ENCODE measurements at places on chromosomes 6 and 20. TPM values are rescaled to one million over a fixed set of nuclear protein-coding genes. Genes with fewer than 3 reads are reported as not detected.
A peak's percentile ranks its signal among the peaks of the same experiment; 100 is the strongest.

- peak; percentile 40 for DNase-seq
These were observed 9.3 kb upstream of the KIF25 start for GRCh38 chr6:167988154-167988495.

DNA sequence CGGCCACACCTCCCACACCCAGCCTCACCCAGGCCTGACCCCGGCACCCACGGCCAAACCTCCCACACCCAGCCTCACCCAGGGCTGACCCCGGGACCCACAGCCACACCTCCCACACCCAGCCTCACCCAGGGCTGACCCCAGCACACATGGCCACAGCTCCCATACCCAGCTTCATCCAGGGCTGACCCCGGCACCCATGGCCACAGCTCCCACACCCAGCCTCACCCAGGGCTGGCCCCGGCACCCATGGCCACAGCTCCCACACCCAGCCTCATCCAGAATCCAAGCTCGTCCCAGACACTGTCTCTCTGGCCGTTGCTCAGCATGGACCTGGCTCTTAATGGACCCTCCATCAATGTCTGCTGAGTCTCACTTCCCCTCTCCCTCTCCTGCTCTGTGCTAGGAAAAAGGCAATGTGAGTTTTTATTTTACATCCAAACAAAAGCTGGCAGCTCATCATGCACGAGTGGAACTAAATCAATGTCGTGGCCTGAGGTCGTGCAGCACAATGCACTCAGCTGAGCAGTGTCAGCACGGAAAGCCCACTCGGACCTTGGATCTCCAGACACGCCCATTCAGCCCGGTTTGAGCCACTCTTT lies 36.1 kb downstream of the NINL start:
- peak; percentile 32 for DNase-seq

DNA sequence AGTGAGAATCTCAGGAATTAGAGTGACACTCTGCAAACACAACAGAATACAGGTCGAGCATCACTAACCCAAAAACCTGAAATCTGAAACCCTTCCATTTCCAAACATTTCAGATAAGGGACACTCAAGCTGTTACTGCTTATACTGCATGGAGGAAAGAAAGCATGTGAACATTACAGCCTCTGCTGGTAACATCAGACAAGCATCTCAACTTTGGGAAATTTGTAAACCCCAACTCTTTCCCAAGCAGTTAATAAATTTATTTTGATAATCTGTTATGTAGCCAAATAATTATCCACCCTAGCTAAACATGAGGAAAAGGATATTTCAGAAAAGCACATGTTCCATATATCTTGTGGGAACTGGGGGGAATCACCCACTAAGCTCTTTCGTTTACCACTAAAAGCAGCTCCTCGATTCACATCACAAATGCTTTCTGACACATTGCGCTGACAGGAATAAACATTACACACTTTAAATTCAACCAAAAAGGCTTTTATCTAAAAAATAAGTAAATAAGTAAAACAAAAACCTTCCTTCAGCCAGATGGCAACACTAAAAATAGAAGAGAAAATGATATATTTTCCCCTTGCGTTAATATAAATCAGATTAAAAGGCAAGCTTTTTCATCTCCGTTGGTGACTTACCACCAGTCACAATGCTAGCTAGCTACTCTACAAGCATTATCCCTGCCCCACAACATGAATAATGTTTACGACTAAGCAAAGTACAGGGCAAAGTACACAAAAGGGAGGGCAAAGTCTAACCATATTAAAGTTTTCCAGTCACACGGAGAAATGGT lies 120.8 kb downstream of the MAP7 start:
- no peak for DNase-seq

GRCh38 chr6:52407467-52407866 lies 12.7 kb upstream of the EFHC1 start:
- no peak for DNase-seq

DNA sequence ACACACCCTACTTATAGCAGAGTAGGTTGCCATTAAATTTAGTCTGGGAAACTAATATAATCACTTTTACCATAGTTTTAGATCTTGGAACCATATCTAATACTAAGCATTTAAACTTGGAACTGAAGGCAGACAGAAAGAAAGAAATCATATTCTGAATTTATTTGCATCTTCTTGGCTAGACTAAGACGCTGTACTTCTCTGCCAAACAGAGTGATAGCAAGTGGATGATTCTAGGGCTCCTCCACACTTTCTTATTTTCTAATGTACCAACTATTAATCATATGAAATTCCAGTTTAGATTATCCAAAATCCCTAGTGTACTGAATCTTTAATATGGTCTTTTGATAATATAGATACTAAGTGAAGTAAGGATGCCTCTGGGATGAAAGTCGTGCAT lies 277.0 kb downstream of the CENPW start:
- no peak for DNase-seq

Gene SRMS
- not detected for polyA plus RNA-seq

DNA sequence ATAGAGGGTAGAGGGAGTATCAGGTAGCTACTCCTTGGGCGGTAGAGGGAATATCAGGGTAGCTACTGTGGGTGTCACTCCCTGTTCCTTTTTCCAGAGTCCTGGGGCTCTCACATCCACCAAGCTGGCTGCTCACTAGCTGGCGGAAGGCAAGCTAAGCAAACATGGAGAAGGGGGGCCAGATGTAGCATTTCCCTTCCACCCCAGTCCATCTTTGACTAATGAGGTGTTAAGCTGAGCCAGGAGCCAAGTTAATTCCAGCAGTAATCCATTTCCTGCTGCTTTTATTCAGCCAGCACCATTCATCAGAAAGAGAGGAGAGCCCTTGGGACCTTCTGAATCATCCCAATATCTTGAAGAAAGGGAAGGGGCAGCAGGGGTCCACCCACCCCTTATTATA lies 330.0 kb downstream of the ZFAND3 start:
- DNase-seq, result no peak

Gene C20orf204
- 1.0 TPM for polyA plus RNA-seq
